ENCODE measurements at places on chromosomes 4 and X. TPM values are rescaled to one million over a fixed set of nuclear protein-coding genes. Genes with fewer than 3 reads are reported as not detected.

ALB gene
- total RNA-seq = 32.8 TPM

DNA sequence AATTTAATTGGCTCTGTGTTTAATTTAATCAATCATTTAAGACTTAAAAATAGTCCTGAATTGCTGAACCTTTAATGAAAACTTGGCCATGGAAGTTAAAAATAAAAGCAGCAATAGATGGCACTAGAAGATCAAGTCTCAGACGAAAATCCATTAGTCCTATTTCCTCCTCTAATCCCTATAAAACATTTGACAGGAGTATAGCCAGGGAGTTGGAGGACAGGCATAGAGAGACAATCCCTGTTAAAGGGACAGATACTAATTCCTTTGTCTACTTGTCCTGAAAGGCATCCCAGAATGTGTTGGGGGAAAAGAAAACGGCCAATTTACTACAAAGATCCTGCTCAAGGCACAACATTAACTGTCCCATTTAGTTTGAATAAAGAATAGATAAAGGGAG, 276.3 kb upstream of the TACR3 start:
- peak; percentile 40 for DNase-seq

- DNase-seq = no peak
These were observed 35.9 kb upstream of the STK26 start for GRCh38 chrX:131987252-131987651.

SSX3 gene
- not detected for total RNA-seq

GRCh38 chr4:152087335-152087734, 326.5 kb upstream of the GATB start:
- DNase-seq = no peak

ATP2B3 gene
- 0.54 TPM for total RNA-seq

DNA sequence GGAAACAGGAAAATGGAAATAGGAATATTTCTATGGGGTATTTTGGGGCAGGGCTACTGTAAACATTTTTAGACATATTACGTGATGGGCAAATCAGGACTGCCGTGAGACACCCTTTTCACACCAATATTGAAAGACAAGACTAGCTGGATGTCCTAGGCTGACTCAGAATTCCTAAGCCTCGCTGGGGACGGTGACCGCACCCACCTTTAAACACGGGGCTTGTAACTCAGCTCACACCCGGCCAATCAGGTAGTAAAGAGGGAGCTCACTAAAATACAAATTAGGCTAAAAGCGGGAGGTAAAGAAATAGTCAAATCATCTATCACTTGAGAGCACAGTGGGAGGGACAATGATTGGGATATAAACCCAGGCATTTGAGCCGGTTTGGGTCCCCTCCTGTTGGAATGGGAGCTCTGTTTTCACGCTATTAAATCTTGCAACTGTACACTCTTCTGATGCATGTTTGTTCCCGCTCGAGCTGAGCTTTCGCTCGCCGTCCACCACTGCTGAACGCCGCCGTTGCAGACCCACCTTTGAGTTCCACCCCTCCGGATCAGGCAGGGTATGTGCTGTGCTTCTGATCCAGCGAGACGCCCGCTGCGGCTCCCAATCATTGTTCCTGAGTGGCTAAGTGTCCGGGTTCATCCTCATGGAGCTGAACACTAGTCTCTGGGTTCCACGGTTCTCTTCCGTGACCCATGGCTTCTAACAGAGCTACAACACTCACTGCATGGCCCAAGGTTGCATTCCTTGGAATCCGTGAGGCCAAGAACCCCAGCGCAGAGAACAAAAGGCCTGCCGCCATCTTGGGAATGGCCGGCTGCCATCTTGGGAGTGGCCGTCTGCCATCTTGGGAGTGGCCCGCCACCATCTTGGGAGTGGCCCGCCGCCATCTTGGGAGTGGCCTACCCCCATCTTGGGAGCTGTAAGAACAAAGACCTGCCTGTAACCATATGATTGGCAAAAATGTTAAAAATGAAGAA, 152.6 kb downstream of the CRLF2 start:
- no peak for DNase-seq

DNA sequence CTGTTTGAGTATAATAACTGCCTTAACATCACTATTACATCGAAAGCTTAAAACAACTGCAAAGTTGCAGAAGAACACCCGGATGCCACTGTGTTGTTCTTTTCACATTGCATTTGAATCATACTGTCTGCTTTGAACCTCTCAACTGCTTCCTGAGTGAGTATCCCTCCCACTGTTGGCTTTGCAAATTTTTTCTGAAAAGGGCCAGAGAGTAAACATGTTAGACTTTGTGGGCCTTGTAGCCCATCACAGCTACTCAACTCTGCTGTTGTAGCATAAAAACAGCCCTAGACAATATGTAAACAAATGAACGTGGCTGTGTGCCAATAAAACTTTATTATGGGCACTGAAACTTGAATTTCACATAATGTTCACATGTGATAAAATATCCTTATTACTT, 76.1 kb downstream of the NSG1 start:
- DNase-seq = peak; percentile 88

- DNase-seq = peak; percentile 88
These were observed 61.6 kb upstream of the NAP1L5 start for GRCh38 chr4:88759039-88759894.

DNA sequence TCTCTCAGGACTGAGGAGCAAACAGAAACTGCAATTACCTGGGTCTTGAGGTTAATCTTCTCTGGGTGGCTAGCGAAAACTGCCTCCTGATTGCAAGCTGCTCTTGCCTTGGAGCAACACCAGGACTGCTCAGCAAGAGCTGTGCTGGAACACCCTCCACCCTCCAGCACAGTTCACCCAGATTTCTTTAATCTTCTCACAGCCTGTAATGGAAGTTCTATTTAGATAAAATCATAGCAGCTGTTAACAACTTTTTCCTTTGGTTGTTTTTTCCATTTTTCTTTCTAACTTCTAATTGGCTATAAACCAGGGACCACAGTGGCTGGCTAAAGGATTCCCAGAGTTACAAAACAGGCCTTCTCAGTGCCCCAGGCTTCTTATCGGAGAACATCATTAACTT, 36.3 kb downstream of the OPHN1 start:
- peak; percentile 86 for DNase-seq

GRCh38 chr4:177427192-177427591, 15.0 kb downstream of the AGA start:
- no peak for DNase-seq

GRCh38 chr4:31715302-31715701, 995.1 kb downstream of the PCDH7 start:
- DNase-seq = no peak

DNA sequence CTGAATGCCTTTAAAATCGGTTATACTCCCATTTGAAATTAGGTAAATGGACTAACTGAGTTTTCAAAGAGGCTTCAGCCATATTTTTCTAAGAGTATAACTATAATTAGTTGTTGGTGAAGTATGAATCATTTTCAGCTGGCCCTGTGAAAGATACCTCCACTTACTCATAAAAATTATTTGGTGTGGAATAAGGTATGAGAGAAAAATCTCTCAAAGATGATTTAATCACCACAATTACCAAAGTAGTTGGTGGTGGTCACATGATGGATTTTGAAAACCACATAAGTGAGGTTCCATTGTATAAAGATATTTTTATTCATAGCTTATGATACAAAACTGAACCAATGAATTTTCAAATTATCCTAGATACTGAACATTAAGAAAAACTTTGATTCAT, 9.0 kb upstream of the KLHL2 start:
- DNase-seq = no peak

RTL9 gene
- total RNA-seq = 0.06 TPM

DNA sequence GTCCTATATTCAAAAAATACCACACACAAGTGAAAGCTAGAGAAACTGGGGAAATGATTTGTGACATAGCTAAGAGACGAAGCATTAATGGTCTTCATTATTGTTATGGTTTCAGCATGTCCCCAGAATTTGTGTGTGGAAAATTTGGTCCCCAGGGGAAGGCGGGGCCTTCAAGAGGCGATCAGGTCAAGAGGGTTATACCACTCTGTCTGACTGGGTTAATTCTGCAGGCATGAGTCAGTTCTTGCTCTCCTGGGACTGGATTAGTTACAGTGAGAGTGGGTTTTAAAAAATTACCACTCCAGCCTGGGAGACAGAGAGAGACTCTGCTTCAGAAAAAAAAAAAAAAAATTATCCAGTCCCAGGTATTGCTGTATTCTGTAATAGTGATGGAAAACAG, 2.1 kb upstream of the MTNR1A start:
- no peak for DNase-seq

GRCh38 chr4:41535911-41536371, 2.0 kb upstream of the LIMCH1 start:
- DNase-seq = peak; percentile 64

- no peak for DNase-seq
These were observed 36.7 kb downstream of the DHRSX start for GRCh38 chrX:2463973-2464676.

DNA sequence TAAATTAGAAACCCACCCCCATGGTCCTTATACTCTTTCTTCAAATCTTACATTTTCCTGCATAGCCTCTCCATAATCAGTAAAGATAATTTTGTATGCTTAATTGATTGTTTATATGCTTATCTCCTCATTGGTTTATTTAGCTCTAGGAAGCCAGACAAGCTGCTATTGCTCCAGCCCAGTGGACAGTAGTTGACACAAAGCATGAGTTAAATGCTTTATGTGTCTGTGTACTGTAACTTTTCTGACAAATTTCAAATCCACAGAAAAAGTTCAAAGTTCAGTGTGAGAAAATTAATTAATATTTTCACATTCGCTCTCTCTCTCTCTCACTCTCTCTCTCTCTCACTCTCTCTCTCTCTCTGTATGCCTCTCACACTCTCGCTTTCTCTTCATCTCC, 181.7 kb downstream of the GABRB1 start:
- no peak for DNase-seq

- DNase-seq = no peak
These were observed 70.2 kb upstream of the NEIL3 start for GRCh38 chr4:177239477-177239876.

GRCh38 chr4:10078481-10079233, 37.9 kb downstream of the WDR1 start:
- no peak for DNase-seq

MAGEA2B gene
- not detected for total RNA-seq

SPANXA1 gene
- total RNA-seq = not detected

GRCh38 chrX:22105231-22105630, 73.1 kb downstream of the PHEX start:
- peak; percentile 43 for DNase-seq

DNA sequence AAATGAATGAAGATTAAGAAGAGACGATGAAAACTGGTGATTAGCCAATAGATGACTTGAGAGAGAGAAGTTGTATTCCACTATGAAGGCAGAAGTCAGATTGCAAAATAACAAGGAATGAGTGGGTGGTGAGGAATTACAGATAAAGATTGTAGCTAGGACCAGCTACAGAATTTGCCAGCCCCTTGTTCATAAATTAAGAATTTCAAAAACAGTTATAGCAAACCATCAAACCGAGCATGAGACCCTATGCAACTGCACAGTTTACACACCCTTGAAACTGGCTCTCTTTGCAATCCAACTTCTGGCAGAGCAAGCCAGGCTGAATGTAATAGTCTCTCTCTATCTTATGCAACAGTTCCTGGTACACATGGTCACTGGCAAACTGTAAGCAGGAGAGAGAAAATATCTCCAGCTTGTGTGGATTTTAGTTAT, 35.2 kb downstream of the STAP1 start:
- no peak for DNase-seq

DNA sequence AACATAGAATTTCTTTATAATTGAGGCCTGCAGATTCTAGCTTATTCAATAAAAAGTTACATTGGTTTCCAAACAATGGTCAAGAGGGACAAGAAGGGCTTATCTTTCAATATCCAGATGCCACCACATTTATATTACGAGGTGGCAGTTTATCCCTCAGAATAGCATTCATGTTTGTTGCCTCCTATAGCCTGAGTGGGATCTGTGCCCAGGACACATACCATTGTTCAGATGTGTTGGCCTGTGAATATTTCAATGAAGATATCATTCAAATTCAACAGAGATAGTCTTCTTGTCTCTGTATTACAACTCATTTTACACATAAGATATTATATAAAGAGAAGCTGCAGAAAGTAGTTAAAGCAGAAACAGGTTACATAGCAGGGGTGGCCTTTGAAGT, 20.5 kb downstream of the GLRB start:
- DNase-seq = no peak

DNA sequence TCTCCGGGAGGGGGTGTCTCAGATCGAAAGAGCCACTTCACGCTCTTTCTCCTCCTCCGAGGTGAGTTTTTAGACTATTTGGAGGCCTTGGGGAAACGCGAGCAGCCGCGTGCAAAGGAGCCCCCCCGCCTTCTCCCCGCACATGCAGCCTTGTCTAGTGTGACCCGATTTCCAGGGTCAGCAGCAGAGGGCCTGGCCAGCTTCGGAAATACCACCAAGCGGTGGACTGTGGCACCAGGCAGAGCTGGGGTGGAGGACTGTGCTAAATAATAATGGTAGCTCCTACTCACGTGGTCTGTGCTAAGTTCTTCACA, 79.3 kb upstream of the BCOR start:
- DNase-seq = peak; percentile 49

GRCh38 chr4:82865592-82865991, 25.4 kb downstream of the SEC31A start:
- peak; percentile 23 for DNase-seq

DNA sequence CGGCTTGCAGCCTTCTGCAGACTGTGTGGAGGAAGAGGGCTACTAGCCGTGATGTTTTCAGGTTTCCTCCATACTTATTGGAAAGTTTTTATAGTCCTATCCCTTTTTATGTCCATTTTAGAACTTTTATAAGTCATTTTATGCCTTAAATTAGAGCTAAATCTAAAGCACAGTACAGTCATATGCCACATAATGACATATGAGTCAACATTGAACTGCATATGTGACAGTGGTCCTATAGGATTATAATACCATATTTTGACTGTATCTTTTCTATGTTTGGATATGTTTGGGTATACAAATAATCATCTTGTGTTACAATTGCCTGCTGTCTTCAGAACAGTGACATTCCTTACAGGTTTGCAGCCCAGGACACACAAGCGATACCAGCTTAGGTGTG, 200.2 kb downstream of the SPRY1 start:
- no peak for DNase-seq

CENPVL2 gene
- total RNA-seq = not detected

DNA sequence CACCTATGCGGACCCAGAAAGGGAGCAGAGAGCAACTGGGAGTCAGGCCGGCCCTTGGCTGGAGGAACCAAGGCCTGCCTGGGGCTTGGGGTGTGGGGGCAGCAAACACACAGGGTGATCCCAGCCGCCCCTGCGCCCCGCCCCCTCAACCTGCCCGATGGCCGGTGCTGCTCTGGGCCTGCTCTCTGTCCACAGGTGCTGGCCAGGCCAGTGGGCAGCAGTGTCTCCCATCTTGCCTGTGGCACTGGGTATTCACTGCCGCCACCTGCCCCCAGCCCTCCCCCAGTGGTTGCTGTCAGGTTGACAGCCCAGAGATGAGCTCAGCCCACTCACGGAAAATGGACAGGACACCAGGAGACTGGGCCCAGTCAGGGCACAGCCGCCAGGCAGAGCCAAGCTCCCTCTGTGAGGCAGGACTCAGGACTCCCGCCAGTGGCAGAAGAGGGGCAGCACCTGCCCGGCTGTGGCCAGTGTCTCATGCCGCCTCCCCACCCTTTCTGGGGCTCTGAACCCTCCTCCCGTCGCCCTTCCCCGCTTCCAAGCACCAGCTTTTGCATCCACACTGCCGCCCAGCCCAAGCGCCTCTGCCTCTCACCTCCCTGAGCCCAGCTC, 4.7 kb downstream of the NKX1-1 start:
- no peak for DNase-seq

TBC1D8B gene
- total RNA-seq = 5.6 TPM

Data from lung (tissue), 17 donors.